ENCODE measurements at places on chromosomes 12 and 14. TPM values are rescaled to one million over a fixed set of nuclear protein-coding genes. Genes with fewer than 3 reads are reported as not detected.

DNA sequence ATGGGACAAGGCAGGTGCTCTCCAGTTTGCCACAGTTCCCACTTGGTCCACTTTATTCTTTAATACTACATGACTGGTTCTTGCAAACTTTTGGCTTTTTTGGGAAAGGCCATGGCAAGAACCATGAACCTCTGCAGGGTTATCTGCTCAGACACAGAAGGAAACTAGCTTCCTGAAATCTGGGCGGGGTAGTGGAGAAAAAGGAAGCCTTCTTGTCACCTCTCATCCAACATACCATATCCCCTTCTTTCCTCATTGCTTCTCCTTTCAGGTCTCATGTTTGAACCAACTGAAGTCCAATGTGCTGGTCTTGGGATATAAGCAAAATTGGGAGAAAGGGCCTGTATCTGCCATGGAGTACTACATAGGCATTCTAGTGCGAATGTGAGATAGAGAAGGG lies 5.5 kb upstream of the KLHL33 start:
- DNase-seq, result no peak

- no peak for DNase-seq
Observed at GRCh38 chr14:103943673-103944072, 1.3 kb upstream of the RD3L start.

DNA sequence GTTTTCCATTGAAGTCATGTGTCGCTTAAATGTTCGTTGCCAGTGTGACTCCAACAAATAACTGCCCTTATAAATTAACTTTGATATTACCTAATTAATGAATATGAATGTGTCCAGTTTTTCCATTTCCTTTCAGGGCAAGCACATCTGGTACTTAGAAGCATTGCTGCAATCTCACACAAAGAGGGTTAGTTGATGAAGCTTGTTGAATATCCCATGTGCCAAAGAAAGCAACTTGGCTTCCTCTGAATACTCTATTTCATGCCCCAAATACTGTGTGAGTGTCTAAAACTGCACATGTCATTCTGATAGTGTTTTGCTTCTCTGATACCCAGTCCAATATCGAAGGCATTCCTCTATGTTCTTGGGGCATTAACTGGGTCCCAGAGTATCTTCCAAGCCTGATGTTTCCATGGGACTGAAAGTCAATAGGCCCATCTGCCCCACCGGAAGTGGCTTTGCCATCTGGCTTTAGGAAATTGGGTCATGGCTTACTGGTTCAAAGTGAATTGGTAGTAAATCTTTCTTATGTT lies 75.8 kb upstream of the CNTN1 start:
- DNase-seq, result no peak

DNA sequence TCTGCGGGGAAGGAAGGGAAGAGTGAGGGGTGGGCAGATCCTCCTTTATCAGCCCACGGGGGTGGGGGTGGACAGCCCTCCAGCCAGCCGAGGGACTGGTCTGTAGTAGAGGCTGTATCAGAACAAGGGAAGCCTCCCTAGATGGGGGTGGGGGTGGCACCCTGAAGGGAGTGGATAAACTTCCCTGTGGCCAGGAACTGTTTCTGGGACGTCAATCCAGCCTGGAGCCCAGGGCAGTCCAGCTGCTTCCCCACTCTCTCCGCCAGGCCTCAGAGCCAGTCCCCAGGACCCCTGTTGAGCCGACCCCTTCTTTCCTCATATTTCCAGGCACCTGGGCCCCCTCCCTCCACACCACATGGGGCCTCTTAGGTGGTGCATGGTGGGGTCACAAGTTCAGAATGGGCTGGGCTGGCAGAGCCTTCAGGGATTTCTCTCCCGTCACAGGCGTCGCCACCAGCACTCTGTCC lies 6.7 kb downstream of the PLD4 start:
- DNase-seq, result peak; percentile 36

DNA sequence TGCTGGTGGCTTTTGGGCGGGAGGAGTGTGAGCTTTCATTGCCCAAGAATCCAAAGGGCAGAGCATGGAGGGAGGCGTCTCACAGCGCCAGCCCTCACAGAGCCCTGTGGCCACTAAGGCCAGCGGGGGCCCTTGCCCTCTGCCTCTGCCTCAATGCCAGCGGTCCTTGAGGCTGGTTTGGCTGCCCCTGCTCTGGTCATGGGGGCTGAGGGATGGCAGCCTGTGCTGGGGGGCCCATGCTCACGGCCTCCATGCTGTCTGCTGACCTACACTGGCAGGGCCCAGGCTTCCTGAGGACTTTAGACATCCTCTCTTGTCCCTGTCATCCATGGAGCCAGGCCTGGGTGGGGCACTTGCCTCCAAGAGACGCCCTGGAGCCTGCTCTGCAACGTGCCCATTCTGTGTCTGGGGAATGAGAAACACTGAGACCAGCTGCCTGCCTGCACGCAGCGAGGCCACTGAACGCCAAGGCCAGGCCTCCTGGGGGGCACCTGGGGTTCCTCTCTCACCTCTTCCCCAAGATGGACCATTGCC lies 143.4 kb downstream of the KIF26A start:
- DNase-seq, result peak; percentile 14

DNA sequence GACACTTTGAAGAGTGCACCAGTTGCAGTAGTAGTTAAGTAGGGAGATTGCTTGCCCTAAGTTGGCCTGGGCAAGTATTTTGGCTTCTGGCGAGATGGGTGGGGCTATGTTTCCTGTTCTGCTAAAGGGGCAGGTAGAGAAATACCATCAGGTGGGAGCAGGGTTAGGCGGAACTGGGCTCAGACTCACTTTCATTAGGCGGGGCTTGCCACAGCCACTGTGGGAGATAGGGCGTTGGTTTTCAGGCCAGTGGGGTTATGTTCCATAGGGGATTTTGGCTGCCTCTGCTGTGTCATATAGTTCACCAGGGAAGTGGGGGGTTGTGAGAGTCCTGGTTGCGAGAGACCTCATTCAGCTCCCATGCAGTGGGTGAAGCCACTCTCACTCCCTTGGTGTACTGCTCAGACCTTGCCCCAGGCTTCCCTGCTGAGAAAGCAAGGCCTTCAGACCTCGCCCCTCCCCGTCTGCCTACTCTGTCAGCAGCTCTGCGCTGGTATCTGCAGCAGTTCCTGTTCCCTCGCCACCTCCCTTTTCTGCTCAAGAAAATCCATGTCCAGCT lies 43.3 kb downstream of the AEBP2 start:
- DNase-seq, result peak; percentile 54

NPFF gene
- not detected for total RNA-seq
